ENCODE measurements at places on chromosomes 1 and 21. TPM values are rescaled to one million over a fixed set of nuclear protein-coding genes. Genes with fewer than 3 reads are reported as not detected.

The PLA2G2C gene
- not detected for total RNA-seq

The VASH2 gene
- 0.61 TPM for total RNA-seq

The INSRR gene
- total RNA-seq: 0.14 TPM

The NEXN gene
- 1.9 TPM for total RNA-seq

The TMCO4 gene
- 14.7 TPM for total RNA-seq
